SK-N-MC (cell line): ENCODE measurements at places on chromosomes 12 and 14.

GRCh38 chr14:94171208-94171607, 2.9 kb upstream of the PPP4R4 start:
- no peak for DNase-seq

- no peak for DNase-seq
These were observed 19.8 kb upstream of the CAPRIN2 start for GRCh38 chr12:30774599-30774998.

DNA sequence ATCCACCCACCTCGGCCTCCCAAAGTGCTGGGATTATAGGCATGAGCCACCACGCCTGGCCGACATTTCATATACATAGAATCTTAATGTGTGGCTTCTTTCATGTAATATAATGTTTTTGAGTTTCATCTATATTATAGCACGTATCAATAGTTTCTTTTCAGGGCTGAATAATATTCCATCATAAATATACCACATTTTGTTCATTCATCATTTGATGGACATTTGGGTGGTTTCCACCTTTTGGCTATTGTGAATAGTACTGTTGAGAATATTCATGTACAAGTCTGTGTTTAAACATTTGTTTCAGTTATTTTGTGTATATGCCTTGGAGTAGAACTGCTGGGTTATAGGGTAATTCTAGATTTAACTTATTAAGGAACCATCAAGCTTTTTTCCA, 12.0 kb downstream of the ACVR1B start:
- no peak for DNase-seq

GRCh38 chr14:50070840-50071548, 45.4 kb downstream of the VCPKMT start:
- DNase-seq: no peak

GRCh38 chr14:57329833-57330232, 60.6 kb upstream of the NAA30 start:
- no peak for DNase-seq

DNA sequence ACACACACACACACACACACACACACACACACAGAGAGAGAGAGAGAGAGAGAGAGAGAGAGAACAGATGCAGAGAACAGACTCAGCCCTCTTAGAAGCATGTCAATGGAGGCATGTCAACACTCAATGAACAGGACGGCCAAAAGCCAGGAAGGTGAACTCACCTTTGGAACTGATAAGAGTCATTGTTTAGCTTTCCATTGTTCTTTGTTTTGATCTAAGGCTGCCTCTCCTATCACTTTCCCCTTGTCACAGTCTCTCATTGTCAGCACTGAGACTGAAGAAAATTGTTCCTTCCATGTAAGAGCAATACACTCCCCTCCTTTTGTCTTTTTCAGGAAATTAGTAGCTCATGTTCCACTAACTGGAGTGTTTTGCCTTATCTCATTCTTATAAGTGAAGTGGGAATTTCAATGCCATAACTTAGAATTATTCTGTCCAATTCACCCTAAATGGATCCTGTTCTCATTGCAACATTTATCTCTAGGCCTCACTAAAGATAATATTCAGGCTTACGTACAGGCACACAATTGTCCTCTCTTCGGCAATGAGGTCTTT, 218.0 kb downstream of the DUSP6 start:
- no peak for DNase-seq

GRCh38 chr12:110088936-110089335, 35.2 kb upstream of the IFT81 start:
- no peak for DNase-seq

- no peak for DNase-seq
These were observed 81.1 kb downstream of the ITPK1 start for GRCh38 chr14:93034671-93034994.
